Breast epithelium (tissue), 4 donors: ENCODE measurements at places on chromosomes 3 and 15. TPM values are rescaled to one million over a fixed set of nuclear protein-coding genes. Genes with fewer than 3 reads are reported as not detected.

DNA sequence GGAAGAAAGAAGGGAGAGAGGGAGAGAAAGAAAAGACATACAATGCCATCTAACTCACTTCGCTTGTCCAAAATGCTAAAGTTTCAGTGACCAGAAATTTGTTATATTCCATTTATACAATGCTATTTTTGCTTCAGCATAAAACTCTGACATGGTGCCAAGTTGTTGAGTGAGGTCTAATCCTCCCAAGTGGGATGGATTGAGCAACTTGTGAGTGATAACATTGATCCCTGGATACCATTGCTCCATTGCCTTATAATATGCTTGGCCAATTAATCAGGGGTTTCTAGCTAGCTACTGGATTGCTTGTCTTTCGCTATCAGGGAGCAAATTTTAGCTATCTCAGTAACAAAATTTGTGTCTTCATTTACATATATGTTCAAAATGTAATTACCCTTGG is 615.6 kb upstream of the DPPA4 start:
- no peaks in the 10 kb centered on the region for H3K4me1 ChIP-seq
- no peak for DNase-seq
- H3K27me3 ChIP-seq: no peaks in the 10 kb centered on the region

DNA sequence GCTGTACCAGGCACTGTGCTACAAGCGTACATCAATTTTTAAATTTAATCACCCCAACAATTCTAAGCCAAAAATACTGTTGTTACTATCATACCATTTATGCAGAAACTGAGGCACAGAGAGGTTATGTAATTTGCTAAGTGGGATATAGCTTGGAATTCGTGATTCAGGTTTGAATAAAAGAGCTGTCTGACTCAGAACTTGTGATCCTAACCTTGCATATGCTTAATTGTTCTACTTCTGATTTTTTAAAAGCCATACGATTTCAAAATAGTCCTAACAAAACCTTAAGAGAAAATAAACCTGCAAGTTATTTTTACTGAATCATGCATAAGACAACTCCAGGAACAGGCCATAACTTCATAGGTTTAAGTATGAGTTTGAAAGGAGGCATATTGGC is 498.0 kb upstream of the CFAP20DC start:
- H3K4me1 ChIP-seq: no peaks in the 10 kb centered on the region
- H3K4me3 ChIP-seq: no peak overlapping the region
- no peak overlapping the region for H3K27ac ChIP-seq

- DNase-seq: peak; percentile 20
- H3K4me3 ChIP-seq: no peak overlapping the region
Measured at GRCh38 chr3:94249491-94250079, 186.7 kb downstream of the NSUN3 start.

- no peaks in the 10 kb centered on the region for H3K36me3 ChIP-seq
- no peak overlapping the region for H3K4me3 ChIP-seq
- no peaks in the 10 kb centered on the region for H3K27me3 ChIP-seq
- DNase-seq: peak; percentile 33
- H3K27ac ChIP-seq: no peak overlapping the region
- no peaks in the 10 kb centered on the region for H3K4me1 ChIP-seq
Measured at GRCh38 chr3:10926811-10927521, 65.6 kb upstream of the SLC6A1 start.

GRCh38 chr3:150057227-150057626 is 86.5 kb upstream of the PFN2 start:
- H3K36me3 ChIP-seq: no peaks in the 10 kb centered on the region
- no peak overlapping the region for H3K27ac ChIP-seq

MINAR1 gene
- total RNA-seq: 0.16 TPM

CLRN1 gene
- not detected for total RNA-seq
